Activated CD4-positive, CD25-positive, alpha-beta regulatory T cell (primary cell): ENCODE measurements at places on chromosomes 16 and 17.

- DNase-seq = no peak
Observed at GRCh38 chr16:17270111-17270510, 200.6 kb downstream of the XYLT1 start.

DNA sequence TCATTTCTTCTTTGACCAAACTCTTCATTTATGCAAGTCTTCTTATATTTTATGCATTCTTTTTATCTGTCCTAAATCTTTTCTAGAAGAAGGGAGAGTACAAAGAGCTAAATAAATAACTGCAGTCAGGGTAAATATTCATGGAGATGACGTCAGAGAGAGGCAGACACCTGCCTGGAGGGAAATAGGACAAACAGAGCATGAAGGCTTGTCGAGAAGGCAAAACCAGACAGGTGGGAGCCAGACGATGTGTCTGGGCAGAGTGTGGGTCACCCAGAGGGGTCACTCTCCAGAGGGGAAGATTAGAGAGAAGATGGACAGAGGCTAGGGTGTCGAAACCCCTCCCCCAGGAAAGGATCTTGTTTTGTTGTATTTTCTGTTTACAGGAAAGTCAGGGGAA is 78.3 kb upstream of the RPL38 start:
- no peak for DNase-seq

DNA sequence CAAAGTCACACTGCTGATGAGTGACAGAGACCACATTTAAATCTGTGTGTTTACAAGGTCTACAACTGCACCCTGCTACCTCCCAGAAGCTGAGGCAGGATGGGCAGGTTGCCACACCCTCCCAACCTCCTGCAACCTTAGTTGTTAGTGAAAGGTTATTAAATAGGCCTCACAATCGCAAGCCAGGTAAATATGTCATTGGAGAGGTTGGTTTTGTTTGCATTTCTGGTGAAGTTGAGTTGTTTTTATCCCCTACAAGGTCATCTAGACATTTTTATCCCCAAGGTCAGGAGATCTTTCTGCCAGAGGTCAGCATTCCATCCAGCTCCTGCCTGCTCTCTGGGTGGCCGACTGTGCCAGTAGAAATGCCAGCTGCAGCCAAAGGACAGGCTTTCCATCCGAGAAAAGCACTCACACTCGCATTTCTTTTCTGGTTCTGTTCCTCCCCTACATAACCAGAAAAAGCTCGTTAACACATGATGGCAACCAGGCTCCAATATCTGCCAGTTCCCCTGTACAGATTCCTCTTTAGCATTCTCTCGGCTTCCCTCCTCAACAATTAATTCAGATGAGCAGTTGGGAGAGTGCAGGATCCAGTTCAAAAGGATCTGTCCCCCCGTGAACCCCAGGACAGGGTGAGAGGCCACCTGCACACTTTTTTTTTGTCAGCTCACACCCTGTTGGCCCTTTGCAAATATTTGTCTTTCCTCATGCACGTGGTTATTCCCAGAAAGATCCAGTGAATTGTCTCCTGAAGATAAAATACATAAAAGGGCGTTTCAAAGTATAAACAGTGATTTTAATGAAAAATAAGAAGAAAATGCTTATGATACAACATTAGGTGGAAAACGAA is 562.8 kb downstream of the MAF start:
- no peak for DNase-seq

DNA sequence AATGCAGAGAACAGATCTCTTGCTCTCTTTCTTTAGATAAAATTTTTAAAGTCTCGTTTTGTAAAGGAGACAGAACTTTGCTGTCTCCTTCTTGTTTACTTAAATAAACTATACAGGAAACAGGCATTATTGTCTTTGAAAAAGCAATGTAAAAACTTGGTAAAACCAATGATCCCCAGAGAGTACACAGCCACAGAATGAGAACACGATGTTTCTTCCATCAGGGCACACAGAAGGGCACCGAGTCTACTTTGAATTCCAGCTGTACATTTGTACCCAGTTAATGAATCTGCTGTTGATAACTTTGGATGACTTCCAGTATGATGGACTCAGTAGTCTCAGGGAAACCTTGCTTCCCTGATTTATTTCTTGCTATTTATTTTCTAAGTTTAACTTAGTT is 8.1 kb upstream of the TMEM100 start:
- no peak for DNase-seq

DNA sequence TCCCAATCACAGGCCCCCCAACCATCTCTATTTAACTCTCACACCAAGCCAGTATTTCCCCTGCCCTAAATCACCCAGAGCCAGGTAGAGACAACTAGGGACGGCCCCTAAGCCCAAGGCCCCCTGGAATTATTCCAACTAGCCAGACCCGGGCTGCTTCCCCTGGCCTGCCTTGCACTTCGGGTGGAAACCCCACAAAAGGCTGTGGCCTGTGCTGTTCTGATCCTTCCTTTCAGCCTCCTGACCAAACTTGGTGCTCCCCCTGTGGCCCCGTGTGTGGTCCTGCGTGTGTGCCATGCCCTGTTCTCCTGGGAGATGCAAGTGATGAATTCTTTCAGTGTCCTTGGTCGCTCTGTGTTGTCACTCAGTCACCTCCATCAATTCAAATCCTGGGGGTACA is 14.9 kb downstream of the CCL17 start:
- no peak for DNase-seq

DNA sequence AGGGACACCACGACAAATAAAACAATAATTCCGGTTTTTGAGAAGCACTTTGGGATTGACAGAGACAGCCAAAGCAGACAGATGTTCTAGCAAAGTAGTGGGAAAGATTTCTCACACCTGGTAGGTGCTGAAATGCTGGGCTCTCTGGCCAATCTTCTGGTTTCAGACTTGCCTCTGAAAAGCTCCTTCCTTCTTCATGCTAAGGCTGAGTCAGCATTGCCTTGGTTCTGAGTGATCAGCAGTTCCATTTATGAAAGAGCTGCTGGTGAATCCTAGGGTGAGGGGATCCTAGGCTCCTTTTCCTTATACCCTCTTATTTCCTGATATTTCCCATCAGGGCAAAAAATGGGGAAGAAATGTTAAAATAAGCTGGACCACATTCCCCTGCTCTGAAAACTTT is 268.7 kb upstream of the SALL1 start:
- DNase-seq = no peak

- DNase-seq = no peak
Observed at GRCh38 chr16:84460406-84461028, 43.9 kb downstream of the MEAK7 start.

- no peak for DNase-seq
Observed at GRCh38 chr17:2909846-2910234, 113.6 kb downstream of the RAP1GAP2 start.

GRCh38 chr17:28549236-28550132 is 2.9 kb downstream of the UNC119 start:
- no peak for DNase-seq

GRCh38 chr16:55641430-55642056 is 14.2 kb upstream of the SLC6A2 start:
- DNase-seq = no peak

DNA sequence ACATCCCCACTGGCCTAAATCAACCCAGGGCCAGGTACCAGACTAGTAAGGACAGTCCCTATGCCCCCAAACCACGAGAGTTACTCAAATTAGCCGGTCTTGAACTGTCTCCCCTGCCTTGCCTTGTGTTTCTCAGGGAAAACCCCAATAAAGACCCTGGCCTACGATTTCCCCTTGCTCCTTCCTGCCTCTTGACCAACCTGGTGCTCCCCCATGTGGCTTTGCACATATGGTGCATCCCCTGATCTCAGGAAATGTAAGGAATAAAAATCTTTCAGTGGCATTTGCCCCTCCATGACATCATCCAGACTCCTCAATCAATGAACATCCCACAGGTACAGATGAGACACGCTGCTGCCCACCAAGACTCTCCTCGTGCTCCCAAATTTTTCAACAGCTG is 87.9 kb downstream of the ZNF18 start:
- no peak for DNase-seq

DNA sequence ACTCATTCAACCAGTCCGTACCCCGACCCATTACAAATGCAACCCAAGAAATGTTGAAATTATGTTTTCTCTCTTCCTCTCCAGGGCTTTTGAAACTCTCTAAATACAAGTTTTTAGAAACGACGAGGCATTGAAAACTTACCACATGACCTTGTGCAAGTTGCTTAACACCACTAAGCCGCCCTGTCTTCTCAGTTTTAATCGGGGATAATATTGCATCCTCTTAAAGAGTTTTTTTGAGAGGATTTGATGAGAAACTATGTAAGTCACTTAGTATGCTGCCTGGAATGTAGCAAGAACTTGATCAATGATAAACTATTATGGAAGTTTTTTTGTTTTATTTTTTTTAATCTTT is 149.0 kb upstream of the FAM20A start:
- no peak for DNase-seq

DNA sequence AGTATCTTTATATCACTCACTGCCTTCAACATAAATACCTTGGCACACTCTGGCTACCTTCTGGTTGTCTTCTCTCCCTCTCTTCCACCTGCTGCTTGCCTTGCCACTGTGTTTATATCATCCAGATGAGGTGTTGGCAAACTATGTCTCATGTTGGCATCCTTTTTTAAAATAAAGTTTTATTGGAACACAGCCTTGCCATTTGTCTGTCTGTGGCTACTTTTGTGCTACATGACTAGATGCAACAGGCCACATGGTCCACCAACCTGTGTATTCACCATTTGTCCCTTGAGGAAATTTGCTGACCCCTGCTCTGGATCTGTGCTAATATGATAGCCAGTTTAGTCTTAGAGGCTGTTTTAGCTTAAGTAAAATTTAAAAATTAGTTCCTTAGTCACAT is 36.8 kb downstream of the NSRP1 start:
- DNase-seq = no peak

- DNase-seq = no peak
Observed at GRCh38 chr16:84881702-84882521, 62.1 kb downstream of the CRISPLD2 start.

DNA sequence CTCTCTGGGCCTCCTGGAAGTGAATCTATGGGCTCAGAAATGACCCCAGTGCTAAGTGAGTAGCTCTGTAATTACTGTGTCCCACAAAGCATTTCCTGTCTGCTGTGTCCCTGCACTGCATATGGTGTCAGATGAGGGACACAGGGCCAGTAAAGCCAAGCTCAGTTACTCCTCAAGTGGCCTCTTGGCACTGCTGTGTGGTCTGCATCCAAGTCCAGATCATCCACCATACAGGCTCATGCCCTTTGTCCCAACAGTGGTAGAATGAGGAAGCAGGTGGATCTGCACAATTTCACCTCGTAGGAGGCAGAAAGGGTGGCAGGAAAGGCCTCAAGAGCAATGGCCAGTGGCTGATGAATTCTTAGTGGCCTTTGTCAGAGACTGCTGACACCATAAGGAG is 146.8 kb downstream of the SOX9 start:
- no peak for DNase-seq

DNA sequence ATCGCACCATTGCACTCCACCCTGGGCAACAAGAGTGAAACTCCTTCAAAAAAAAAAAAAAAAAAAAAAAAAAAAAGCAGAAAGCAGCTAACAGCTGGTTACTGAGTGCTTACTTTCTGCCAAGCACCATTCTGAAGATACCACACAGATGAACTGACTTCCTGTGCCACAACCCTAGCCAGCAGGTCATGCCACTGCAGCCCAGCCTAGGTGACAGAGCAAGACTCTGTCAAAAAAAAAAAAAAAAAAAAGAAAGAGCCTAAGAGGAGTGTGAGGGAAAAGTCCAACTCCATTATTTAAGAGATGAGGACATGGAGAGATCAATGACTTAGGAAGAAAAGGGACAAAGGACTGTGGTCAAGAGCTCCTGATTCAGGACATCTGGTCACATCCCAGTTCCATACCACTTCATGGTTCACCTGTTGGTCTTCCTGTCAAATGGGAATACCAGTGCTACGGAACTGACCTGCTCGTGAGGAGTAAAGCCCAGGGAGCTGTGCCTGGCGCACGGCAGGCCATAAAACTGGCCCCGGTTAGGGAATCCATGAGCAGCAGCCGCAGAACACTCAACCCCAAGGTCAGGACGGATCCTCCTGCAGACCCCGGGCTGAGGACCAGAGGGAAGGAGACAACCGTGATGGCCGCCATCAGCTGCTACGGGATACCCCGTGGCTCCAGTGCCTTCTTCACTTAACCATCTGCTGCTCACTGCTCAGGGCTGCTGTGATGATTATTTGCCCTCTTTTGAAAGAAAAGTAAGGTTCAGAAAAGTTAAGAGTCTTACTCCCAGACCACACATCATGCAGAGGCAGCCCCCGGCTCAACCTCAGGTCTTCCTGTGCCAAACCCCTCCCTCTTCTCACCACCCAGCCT is 950 bp downstream of the KLHDC4 start:
- no peak for DNase-seq

- DNase-seq = no peak
Observed at GRCh38 chr16:86353148-86353547, 157.2 kb upstream of the FOXF1 start.

GRCh38 chr16:24262816-24263215 is 6.7 kb downstream of the CACNG3 start:
- DNase-seq = no peak

GRCh38 chr17:10119203-10120108 is 79.0 kb downstream of the GAS7 start:
- DNase-seq = no peak

DNA sequence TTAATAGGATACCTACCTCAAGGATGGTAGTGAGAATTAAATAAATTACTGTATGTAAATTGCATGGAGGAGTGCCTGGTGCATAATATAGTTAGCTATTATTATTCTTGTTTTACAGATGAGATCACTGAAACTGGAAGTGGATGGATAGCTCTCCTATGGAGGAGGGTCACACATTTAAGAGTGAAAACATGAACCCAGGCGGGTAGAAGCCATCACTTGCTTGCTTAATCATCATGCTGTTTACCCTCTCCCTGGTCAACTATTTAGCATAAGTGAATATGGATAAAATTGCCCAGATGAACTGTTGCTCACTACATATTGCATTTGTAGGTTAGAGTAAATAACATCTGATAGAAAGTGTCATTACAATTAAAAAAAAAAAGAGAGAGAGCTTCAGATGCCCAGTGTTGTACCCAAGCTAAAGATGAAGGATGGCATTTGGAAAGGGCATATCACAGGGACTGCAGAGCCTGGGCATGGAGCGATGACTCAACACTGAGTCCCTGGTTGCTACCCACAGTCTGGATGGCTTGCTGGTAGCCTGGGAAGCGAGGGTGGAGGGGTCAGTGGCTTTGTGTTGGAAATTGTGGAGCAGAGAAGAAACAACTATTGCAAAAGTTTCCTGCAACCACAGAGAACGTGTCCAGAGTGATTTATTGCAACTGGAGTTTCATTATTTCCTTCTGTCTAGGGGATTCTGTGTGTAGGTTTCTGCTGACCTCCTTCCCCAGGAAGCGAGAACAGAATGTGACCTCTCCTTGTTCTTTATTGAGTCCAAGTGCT is 414.4 kb downstream of the SHISA9 start:
- no peak for DNase-seq

DNA sequence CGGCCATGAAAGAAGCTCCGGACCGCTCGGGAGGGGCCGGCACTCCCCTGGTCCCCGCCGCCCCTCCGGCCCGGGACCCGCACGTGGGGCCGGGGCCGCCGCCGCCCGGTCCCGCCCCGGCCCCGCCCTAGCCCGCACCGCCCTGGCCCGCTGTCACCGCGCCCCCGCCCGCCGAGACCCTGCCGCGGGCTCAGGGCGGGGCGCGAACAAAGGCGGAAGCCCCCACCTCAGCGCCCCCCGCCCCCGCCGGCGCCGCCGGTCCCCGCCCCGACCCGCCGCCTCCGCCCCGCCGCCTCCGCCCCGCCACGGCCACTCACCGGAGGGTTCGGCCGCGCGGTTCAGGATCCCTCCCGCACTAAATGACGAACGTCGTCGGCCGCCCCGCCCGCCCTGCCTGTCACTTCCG is at the start of gene ARHGDIA:
Gene ARHGDIA (minus strand): TSS at position 357 of the 406 bp plus-strand sequence. CDS start 1,407 bp downstream, outside the sequence.
- DNase-seq = no peak
